Stimulated activated naive B cell treated with anti-CD40 and anti-IgM and Interleukin-4, amounts not matched to agents 10 μg/mL and 1 μg/mL and 100 μg/mL, for 72 hours (primary cell): ENCODE measurements at places on chromosomes 5 and 9.

- DNase-seq: no peak
Observed at GRCh38 chr5:1009359-1010180, 968 bp downstream of the NKD2 start.

DNA sequence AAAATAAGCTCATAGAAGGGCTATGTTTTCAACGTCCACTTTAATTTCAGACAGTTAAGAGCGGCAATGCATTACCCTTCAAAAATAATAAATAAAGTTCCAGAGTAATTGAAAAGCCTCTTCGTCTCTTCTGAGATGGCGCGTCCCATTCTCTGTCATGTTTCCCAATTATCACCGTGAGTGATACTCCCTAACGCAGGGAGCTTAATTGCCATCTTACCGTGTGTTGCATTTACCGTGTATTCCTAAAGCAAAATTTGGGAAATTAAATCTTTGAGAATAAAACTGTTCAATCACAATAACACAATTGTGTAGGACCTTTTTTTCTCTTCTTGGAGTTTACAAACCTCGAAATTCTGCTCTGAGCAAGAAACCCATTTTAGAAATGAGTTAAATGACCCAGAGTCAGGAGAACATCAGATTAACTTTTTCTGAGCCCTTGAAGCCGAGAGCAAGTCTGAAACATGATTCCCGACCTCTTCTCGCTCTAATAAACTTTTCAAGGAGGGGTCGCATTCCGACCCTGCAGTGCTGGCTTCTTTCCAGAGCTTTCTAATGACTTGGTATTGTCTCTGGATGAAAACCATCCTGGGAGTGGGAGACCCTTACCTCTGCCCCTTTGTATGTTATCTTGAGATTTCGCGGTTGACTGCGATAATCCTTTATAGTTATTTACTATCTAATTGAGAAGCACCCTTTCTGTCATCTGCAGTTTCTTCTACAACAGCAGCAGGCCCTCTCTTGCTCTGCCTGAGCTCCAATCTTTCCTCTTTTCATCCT, 251.5 kb downstream of the FSTL4 start:
- no peak for DNase-seq

DNA sequence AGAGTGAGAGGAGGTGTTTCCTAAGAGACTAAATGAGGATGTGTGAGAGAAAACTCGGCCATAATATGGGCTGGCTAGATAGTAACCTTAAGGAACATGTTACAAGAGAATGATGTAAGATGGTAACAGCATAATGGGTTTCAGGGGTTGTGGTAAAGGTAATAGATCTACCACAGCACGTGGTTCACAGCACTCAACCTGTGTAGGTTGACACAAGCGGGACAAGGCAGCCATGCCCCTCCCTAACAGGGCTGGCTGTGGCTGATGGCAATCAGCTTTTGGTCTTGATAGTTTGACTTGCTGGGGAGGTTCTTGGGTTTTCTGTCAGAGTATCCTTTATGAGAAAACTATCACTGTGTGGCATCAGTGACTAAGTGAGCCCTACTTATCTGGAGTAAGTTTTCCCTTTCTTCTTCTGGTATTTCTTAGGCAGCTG, 138.6 kb downstream of the TRIO start:
- DNase-seq: no peak

DNA sequence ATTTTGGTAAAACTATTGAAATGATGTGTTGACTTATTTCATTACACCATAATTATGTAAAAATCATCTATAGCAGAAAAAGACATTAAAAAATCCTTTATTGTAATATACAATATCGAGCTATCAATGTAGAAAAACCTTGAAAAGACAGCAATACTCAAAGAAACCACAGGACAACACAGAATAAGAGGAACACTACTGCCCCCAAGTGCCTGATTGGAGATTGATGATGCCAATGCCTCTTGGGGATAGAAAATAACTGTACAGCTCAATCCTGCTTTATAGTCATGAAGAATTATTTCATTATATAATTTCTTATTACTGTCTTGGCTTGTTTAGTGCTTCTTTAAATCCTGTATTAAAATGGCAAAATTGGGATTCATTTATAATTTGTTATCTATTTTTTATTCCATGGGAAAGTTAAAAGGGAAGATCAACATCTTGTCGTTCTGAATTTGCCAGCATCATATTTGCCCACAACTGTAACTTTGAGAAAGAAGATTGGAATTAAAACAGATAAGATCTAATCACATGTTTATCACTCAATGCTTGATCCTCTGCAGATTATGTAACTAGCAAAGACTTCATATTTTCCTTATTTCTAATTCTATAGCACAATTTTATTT, 337.5 kb downstream of the CDH9 start:
- no peak for DNase-seq

DNA sequence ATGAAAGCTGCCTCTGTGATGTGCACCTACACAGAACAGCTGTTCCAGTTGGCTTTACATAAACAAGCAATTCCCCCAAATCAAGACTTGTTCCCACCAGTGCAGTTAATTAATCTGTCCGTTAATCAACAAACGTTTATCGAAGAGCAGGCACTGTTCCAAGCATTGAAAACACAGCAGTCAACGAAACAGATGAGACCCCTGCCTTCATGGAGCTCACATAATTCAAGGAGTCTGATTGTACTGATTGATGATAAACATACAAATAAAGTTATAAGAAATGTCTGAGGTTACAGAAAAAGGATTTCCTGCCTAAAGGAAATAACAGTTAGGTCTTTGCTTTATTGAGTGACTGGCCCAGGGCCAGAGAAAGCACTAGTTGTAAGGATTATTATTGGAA, 26.2 kb upstream of the PCSK5 start:
- no peak for DNase-seq

DNA sequence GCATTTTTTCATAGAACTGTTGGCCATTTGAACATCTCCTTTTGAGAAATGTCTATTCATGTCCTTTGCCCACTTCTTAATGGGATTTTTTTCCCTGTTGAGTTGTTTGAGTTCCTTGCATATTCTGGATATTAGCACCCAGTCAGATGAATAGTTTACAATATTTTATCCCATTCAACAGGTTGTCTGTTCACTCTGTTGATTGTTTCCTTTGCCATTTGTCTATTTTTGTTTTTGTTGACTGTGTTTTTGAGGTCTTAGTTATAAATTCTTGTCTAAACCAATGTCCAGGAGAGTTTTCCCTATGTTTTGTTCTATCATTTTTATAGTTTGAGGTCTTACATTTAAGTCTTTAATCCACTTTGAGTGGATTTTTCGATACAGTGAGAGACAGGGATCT, 139.0 kb upstream of the TNPO1 start:
- DNase-seq: no peak
